ENCODE measurements at places on chromosomes 11 and 22.

DNA sequence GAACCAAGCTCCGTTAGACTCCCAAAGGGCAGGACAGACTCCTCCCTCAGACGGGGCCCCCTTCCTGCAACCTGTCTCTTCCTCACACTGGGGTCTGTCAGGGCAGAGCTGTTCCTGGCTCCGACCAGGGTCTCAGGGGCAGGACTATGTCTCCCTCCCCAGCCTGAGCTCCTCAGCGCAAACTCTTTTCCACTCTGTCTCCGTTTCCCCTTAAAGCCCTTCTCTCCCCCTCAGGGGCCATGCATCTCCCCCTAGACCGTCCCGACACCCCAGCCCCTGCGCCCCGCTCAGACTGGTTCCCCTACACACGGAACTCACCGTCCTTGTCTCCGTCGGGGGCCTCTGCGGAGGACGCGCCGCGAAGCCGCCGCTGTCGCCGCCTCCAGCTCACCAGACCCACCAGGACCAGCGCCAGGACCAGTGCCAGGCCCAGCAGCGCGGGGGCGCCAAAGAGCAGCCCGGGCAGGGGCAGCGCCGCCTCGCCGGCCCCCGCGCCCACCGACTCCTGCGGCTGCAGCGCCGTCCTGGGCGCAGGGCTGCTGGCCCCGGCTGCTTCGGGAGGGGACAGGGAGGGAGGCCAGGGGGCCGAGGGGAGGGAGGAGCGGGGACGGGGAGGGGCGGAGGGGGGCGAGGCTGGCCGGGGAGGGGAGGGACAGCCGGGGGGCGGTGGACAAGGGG is 684 bp downstream of the TNFRSF13C start:
- no peak for DNase-seq

DNA sequence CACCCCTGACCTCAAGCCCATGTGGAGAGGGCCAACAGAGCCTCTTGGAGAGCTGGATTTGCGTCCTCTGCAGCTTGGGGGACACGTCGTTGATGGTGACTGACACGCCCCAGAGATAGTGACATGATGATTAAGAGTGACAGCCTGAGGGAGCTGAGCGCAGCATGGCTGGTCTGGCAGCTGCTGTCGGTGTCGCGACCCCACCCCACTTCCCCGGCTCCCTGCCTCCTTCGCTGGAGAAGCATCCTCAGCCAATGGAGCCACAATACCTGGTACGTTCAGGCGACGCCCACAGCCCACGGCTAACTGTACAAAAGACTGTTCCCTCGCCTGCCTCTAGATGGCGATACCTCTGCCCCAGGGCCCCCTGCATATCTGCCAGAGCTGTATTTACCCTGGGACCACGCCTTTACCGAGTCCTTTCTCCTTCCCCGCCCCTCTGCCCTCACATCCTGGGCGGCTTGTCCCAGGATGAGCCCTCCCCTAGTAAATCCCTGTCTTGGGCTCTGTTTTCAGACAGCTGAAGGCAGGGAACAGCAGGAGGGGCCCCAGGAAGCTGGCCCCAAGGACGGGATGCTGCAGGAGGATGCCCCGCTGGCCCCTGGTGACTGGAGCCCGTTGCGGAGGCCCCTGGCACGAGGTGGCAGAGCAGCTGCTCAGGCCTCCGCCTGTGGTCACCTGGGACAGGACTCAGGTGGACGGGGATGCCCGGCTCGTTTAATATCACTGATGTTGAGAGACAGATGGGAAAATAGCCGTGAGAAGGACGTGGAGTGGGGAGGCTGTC is 90.6 kb downstream of the RPS6KA4 start:
- no peak for DNase-seq

GRCh38 chr11:111378185-111378860 is 752 bp downstream of the POU2AF1 start:
- DNase-seq = no peak

- no peak for DNase-seq
Measured at GRCh38 chr22:49044776-49045175, 782.9 kb downstream of the BRD1 start.

- no peak for DNase-seq
Measured at GRCh38 chr22:22158207-22158816, 86.3 kb upstream of the VPREB1 start.

DNA sequence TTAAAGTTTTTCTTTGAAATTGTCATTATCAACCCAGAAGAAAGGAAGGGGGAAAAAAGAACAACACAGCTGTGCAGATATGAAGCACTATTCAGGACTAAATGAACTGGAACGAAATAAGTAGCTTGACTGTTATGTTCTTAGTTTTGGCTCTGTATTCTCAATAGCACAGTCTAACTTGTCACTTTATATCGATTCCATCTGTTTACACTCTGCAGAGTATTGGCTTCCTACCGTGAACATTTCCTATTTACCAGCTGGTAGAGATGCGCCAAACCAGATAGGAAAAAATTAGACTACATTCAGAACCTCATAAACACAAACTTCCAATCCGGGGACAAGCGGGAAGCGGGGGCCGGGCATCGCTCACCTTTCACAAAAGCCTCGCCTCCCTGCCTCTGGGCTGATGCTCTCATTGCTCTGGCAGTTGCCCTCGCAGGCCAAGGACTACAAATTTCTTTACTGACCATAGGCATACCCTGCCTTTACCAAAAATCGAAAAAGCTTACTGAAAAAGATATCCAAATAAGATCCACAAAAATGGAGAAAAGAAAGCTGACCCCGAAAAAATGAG is 66.2 kb downstream of the EFCAB6 start:
- no peak for DNase-seq

- no peak for DNase-seq
Measured at GRCh38 chr11:66327171-66328030, 8.8 kb downstream of the RIN1 start.

DNA sequence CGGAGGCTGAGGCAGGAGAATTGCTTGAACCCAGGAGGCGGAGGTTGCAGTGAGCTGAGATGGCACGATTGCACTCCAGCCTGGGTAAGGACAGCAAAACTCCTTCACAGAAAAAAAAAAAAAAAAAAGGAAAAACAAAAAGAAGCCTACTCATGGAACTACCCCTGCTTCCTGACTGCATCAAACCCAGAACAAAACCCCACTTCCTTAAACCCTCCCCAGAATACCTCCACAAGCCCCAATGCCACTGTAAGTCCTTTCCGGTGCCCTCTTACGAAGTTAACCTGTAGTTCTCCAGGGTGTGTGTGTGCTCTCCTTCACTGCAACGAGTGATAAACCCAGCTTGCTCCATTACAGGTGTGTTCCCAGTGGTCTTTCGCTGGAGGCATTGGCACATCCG is 8.6 kb upstream of the TOLLIP start:
- no peak for DNase-seq

- no peak for DNase-seq
Measured at GRCh38 chr11:77449060-77449521, 24.8 kb downstream of the PAK1 start.

GRCh38 chr11:78244080-78244479 is 55.4 kb downstream of the USP35 start:
- no peak for DNase-seq

- DNase-seq = no peak
Measured at GRCh38 chr11:118449316-118449918, 13.1 kb downstream of the KMT2A start.

DNA sequence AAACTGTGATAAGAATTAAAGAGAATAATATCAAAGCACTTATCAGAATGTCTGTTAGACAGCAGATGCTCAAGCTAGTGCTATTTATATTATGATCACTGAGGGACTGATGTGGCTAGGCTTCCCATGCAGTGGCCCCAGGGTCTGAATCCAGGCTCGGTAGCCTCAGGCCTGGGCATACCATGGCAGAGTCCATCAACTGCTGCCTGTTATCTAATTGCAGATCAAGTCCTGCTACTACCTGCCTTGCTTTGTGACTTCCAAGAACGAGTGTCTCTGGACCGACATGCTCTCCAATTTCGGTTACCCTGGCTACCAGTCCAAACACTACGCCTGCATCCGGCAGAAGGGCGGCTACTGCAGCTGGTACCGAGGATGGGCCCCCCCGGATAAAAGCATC is 57.5 kb downstream of the TIMP3 start:
- no peak for DNase-seq

DNA sequence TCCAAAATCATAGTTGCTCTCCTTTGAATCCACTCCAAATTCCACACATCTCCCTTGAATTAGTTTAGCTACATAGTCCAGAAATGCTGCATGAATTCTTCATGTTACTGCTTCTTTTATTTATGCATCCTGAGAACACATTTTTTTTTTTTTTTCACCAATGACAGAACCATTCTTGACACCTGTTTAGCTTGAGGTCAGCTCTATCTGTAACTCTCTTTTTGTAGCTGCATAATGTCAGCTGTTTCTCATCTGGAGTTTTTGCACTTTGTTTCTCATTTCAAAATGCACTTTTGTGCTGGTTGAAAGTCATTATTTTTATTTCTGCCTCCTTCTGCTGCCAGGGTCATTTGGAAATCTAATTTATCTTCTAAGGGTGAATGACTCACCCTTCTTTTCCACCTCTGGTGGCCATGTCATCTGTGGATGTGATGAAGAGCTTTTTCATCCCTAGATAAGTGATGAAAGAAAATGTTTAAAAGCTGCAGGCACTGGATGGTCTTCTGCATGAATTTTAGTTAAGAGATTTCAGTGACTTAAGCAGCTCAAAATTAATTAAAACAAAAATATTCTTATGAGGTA is 93.7 kb downstream of the JRKL start:
- DNase-seq = no peak

GRCh38 chr11:124460459-124460858 is 15.0 kb upstream of the OR8B8 start:
- no peak for DNase-seq

DNA sequence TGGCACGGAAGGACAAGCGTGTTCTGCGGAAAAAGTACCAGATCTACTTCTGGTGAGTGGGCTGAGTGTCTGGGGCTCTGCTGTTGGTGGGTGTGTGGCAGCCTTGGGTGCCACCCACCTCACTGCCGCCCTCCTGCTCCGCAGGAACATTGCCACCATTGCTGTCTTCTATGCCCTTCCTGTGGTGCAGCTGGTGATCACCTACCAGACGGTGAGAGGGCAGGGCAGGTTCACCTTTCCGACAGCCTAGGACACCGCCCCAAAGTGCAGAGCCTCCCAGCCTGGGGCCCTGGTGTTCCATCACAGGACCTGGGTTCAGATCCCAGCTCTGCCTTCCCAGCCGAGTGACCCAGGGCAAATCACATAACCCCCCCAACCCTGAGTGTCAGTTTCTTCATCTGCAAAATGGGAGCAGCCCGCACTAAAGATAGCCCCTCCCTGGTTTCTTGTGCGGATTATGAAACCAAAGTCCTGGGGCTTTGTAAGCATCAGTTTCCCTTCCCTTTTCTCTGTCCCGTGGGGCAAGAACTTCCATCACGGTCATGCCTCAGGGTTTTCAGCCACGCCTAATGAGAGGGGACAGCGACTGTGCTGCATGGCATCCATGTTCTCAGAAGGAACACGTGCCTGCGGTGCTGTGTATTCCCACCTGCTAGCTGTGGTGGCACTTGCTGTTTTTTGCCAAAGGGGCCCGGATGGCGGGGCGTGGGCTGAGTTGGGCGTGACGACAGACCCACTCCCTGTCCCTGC is 9.8 kb upstream of the TAGLN start:
- no peak for DNase-seq

- DNase-seq = no peak
Measured at GRCh38 chr11:120706257-120706656, 194.7 kb downstream of the GRIK4 start.

All from BJ (cell line).